ENCODE measurements at places on chromosomes 12 and 14. TPM values are rescaled to one million over a fixed set of nuclear protein-coding genes. Genes with fewer than 3 reads are reported as not detected.

GRCh38 chr12:6836851-6837250 lies 3.9 kb upstream of the GNB3 start:
- no peak for DNase-seq

DNA sequence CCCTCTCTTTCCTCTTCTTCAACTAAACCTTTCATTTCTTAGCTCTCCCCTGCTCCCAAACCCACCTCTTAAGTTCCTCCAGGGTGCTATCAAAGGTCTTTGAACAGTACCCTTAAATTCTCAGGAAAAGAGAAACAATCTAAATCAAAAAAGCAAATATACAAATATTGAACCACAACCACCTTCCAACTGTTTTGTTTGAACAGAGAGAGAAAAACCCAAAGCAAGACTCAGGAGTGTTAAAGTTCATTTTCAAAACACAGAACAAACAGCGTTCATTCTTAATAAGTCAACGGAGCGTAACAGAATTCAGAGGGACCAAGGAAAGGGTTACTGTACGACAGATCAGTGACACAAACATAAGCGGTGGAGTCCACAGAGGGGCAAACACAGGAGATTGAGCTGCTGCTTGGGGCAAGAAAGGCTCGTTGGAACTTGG lies 73.3 kb downstream of the NDUFA12 start:
- no peak for DNase-seq

DNA sequence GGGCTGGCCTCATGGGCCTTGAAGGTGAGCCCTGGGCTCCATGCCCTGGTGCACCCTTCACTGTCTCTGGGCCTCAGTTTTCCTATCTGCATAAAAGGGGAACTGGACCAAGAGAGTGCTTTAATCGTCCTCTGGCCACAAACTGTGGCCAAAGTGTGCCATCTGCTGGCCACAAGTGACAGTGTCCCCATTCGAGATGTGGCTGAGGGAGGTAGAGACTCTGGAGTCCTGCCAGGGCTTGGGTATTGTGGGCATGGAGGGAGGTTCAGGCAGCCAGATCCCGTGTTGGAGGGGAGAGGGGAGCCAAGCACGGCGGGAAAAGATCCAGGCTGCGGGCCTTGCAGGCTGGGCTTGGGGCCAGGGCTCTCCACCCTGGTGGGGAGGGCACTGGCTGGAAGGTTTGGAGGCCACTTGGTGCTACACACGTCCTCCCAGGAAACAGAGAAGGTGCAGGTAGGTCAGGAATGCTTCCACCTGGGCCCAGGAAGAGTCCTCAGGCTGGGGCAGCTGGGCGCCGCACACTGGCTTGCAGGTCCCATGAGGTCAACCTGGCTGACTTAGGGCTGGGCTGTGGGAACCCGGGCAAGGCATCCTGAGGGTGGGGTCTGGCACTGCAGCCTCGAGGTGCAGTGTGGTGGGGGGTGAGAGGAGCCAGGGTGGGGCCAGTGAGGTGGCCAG lies 7.3 kb upstream of the KIF26A start:
- DNase-seq: peak; percentile 29

GRCh38 chr12:114729731-114730130 lies 45.8 kb upstream of the TBX3 start:
- no peak for DNase-seq

RHOJ gene
- polyA plus RNA-seq: 485 TPM

KCNMB4 gene
- 2.4 TPM for polyA plus RNA-seq

- no peak for DNase-seq
Measured at GRCh38 chr14:100463937-100464336, 123.3 kb downstream of the BEGAIN start.

DNA sequence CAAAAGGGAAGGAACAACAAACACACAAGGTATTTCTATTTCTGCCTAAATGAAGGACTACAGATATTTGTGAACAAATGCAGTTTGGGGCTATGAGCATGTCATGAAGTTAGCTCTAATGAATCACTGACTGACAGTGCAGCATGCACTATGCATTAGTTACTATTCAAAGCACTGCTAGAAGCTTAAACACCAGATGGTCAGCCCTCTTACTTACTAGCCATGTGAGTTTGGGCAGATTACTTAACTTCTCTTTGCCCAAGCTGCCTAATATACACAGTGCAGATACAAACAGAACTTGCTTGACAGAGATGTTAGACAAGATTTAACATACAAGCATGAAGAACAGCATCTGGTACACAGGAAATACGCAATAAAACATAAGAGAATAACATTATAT lies 96.0 kb downstream of the ATXN2 start:
- DNase-seq: no peak

DNA sequence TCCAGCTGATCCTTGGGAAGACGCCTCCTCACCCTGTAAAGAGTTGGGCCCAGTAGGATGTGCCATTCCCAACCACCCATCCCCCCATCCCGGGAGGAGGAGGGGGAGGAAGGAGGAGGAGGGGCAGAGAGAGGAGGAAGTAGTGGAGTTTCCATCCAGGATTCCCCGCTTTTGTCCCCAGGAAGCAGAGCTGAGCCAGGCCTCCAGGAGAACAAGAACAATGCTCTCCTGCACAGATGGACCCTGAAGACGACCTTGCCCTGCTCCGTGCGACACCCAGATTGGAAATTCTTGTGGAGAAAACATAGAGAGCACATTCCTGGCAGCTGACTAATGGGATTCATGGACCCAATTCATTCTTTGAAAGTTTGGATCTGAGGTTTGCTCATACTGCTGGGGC lies 132.3 kb upstream of the CRY1 start:
- no peak for DNase-seq

COX8C gene
- not detected for polyA plus RNA-seq

Measured in endothelial cell of umbilical vein (primary cell).